ENCODE measurements at places on chromosomes 1 and 21. TPM values are rescaled to one million over a fixed set of nuclear protein-coding genes. Genes with fewer than 3 reads are reported as not detected.

The KIF21B gene
- 102 TPM for total RNA-seq

The SRSF11 gene
- total RNA-seq = 359 TPM

The SPATA6 gene
- 3.5 TPM for total RNA-seq

DNA sequence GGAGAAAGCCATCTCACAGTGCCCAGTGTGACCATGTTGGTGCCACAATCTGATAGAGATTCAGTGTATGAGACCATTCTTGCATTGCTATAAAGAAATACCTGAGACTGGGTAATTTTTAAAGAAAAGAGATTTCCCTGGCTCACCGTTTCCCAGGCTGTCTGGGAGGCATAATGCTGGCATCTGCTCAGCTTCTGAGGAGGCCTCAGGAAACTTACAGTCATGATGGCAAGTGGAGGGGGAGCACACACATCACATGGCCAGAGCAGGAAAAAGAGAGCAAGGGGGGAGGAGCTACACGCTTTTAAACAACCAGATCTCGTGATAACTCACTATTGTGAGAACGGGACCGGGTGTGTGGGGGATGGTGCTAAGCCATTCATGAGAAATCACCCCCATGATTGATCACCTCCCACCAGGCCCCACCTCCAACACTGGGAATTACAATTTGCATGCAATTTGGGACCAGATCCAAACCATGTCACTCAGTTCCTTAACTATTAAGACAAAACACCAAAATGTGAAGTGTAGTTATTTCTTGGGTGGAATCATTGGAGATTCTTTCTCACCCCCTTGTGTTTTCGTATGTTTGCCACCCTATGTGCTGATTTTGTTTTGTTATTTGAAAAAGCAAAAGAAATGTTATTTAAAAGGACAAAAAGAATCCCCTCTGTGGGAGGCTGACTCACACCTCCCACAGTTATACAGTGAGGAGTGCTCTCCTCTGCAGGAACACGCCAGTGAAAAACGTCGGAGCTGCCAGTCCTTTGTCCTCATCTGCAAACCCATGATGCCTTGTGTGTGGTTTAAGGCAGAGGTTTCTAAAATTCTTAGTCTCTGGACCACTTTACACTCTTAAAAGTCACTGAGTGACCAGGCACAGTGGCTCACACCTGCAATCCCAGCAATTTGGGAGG, 46.9 kb upstream of the IFNLR1 start:
- H3K4me1 ChIP-seq = no peaks in the 10 kb centered on the region
- no peaks in the 10 kb centered on the region for H3K36me3 ChIP-seq
- DNase-seq = no peak
- no peak overlapping the region for H3K27ac ChIP-seq
- no peaks in the 10 kb centered on the region for H3K27me3 ChIP-seq

- no peaks in the 10 kb centered on the region for H3K27me3 ChIP-seq
- no peak overlapping the region for H3K4me3 ChIP-seq
- no peaks in the 10 kb centered on the region for H3K4me1 ChIP-seq
- DNase-seq = no peak
- no peak overlapping the region for H3K27ac ChIP-seq
These were observed 277.6 kb downstream of the PTBP2 start for GRCh38 chr1:96999191-96999590.

GRCh38 chr21:34690041-34690792, 21.4 kb downstream of the CLIC6 start:
- DNase-seq = no peak
- no peaks in the 10 kb centered on the region for H3K36me3 ChIP-seq
- no peaks in the 10 kb centered on the region for H3K4me1 ChIP-seq
- no peak overlapping the region for H3K27ac ChIP-seq
- H3K27me3 ChIP-seq = no peaks in the 10 kb centered on the region
- no peak overlapping the region for H3K4me3 ChIP-seq

DNA sequence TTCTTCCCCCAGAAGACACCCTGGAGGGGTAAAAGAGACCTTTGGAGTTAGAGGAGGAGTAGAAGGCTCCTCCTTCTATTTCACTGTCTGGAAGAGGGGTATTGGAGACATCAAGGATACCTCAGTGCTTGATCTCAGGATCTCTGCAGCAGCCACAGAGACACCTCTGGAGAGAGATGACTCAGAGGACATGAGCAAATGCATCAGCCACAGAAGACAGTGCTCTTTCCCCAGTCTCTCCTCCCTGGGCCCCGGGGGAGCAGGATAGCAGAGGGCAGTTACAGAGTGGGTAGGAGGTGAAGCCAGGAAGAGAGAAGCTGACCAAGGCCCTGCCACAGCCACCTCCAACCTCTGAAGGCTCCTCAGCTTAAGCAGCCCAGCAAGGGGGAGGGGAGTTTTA, 15.3 kb upstream of the TEDDM1 start:
- H3K27me3 ChIP-seq = no peaks in the 10 kb centered on the region
- no peaks in the 10 kb centered on the region for H3K36me3 ChIP-seq
- no peak overlapping the region for H3K4me3 ChIP-seq
- no peaks in the 10 kb centered on the region for H3K4me1 ChIP-seq

DNA sequence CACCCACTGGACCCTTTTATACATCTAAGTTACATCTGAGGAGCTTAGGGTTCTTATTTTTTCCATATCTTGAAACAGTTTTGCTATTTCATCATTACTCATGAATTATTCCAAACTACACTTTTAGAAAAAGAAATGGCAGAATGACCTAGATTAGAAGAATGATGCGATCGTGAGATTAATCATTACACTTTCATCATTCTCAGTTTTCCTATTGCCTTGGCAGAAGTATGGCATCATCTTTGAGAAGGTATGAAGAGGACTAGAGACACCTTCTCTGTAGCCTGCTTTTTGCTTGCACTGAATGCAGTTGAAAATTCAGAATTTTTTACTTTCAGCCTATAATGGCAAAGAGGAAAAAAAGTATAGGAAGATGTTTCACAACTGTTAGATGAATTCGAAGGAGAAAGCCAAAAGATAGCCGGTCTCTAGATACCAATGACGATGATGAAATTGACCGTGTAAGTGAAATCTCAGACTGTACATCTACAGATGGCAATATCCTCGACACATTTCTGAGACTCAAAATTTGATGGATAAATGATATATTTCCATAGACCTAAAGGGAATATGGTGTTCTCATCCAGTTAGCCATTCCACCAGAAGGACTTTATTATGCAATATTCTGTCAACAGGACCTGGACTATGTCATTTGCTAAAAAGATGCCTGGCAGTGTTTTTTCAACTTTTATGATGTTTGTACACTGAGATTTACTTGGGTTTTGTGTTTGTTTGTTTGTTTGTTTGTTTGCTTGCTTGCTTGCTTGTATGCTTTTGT, 191.8 kb downstream of the TOMM20 start:
- H3K4me3 ChIP-seq = no peak overlapping the region
- no peaks in the 10 kb centered on the region for H3K27me3 ChIP-seq
- H3K27ac ChIP-seq = no peak overlapping the region
- no peaks in the 10 kb centered on the region for H3K36me3 ChIP-seq

DNA sequence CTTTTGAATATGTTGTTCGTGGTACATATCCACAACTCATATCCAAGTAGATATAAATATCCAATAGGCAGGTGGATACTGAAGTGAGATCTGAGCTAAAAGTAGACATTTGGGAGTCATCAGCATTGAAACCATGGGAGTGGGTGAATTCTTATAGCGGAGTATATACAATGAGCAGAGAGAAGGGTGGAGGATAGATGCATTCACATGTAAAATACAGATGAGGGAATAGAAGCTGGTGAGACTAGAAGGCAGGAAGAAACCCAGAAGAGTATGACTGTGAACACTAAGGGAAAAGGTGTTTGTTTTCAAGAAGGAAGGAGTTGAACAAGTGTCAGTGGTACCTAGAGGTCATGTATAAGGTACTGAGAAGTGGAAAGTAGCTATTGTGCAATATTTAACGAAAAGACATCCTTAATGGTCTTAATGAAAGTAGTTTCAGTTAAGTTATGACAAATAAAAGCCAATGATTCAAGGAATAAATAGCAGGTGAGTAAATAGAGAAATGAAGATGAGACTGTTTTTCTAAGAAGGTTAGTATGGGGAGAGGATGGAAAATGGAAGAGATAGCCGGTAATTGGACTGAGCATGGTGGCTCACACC, 181.6 kb upstream of the CACYBP start:
- DNase-seq = no peak
- H3K4me3 ChIP-seq = no peak overlapping the region
- H3K4me1 ChIP-seq = peaks cover 4% of the 10 kb centered on the region
- H3K36me3 ChIP-seq = peaks cover 2% of the 10 kb centered on the region

GRCh38 chr21:17003258-17003615, 509.6 kb upstream of the CXADR start:
- no peak overlapping the region for H3K4me3 ChIP-seq
- no peak overlapping the region for H3K27ac ChIP-seq
- no peaks in the 10 kb centered on the region for H3K36me3 ChIP-seq
- H3K27me3 ChIP-seq = no peaks in the 10 kb centered on the region
- no peak for DNase-seq
